Activated CD4-positive, alpha-beta T cell treated with anti-CD3 and anti-CD28 coated beads, Interleukin-10, Interleukin-2, amounts not matched to agents 100 ng/mL and 50 ng/mL, durations not matched to agents 16 hours and 8 hours (primary cell): ENCODE measurements at places on chromosomes 1 and 21.

DNA sequence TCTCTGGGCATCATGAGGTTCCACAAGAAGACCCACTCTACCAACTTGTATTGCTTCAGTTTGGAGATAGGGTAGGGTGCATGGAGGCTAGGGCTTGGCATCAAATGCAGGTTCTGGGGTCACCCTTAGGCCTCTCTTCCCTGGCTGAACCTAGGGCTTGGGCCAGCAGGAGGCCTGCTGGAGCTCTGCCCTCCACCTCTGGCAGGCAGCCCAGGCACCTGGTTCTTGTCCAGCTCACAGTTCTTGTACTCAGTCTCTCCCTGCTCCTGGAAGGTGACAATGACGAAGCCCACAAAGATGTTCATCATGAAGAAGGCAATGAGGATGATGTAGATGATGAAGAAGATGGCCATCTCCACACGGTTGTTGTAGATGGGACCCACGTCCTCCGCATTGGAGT lies 37.5 kb upstream of the KIF21B start:
- no peak for DNase-seq

DNA sequence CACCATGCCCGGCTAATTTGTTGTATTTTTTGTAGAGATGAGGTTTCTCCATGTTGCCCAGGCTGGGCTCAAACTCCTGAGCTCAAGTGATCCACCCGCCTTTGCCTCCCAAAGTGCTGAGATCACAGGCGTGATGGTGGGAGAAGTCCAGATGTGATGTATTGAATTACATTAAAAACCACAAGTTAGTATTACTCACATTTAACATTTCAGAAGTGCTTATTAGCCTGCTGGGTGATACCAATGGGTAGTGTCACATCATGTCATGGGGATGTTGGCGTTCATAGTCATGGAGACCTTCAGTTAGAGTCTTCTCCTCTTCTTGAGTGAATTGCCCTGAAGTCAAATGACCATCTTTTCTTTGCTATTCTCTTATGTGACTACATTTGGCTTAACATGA lies 63.6 kb upstream of the VAMP3 start:
- DNase-seq = no peak

DNA sequence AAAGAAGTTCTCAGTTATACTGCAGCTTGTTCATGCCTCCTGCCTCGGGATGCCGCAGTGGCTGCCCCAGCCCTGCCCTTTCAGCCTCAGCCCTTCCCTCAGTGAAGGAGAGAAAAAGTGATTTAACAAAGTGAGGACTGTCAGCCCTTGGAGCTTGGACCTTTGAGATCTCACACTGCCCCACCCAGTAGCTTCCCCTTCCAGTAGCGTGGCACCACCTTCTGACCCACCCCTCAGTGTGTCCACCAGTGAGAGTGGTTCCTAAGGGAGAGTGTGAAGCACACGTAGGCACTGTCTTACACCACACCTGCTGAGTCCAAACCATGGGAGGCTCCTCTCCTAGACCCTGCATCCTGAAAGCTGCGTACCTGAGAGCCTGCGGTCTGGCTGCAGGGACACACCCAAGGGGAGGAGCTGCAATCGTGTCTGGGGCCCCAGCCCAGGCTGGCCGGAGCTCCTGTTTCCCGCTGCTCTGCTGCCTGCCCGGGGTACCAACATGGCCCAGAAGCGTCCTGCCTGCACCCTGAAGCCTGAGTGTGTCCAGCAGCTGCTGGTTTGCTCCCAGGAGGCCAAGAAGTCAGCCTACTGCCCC lies at the start of gene CDA:
CDA (plus strand) TSS at position 464 of the 592 bp plus-strand sequence; CDS start at position 497, 33 bp downstream.
- DNase-seq = no peak

DNA sequence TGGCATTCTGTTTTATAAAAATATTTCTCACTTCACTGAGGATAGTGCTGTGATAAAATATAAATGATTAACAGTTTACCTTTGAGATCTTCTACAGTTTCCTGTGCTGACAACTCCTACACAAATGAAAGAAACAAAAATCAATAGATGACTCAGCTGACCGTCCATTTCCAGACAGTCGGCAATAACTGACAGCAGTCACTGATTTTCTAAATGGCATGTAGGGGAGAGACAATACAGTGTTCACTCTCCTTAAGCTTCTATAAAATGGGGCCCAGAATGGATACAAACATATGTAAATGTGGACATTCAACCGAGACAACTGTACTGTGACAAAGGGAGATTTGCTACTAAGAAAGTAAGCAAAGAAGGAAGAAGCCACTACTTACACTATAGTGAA lies 34.3 kb downstream of the PCNX2 start:
- DNase-seq = peak; percentile 69

DNA sequence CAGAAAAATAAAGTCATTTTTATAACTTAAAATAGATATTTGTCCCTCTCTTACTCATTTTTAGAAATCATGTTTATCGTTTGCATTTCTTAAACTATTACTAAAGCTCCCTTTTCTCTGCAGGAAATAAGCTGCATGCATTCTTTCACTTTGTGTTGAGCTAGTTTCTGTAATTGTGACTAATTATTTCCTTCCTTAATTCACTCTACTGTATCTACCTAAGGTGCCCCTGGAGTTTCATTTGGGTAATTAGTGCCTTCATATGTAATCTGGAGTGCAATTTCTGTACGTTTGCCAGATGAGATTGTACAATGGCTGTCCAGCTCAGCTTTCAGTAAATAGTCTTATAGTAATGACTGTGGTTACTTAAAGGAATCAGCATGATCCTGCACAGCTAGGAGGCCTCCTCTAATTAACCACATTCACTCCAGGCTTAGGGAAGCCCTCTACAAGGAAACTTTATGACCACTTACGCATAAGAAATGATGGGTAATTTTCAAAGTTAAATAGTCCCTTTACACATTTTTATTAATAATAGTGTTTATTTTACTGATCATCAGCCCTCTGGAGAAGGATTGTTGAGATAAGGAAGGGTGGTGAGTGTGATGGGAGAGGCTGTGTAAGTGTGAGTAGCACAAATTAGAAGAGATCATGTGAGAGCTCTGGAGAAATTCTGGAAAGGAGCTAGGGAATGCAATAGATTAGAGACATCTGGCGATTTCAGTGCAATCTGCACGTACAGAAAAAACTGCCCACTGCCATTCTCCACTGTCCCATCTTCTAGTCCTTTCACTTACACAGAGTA lies 86.8 kb downstream of the LRRC8C start:
- peak; percentile 92 for DNase-seq

DNA sequence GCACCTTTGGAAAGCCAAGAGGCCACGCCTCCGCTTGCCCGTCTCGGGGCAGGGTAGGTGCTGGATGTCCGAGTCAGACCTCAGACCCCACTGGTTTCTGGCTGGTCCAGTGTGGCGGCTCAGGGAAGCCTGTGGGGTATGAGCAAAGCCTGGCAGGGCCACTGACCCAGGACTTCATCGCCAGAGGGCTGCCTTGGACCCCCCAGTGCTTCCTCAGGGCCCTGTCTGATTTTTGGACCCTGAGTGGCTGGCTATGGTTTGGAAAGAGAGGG lies 20.4 kb downstream of the LHX4 start:
- no peak for DNase-seq

DNA sequence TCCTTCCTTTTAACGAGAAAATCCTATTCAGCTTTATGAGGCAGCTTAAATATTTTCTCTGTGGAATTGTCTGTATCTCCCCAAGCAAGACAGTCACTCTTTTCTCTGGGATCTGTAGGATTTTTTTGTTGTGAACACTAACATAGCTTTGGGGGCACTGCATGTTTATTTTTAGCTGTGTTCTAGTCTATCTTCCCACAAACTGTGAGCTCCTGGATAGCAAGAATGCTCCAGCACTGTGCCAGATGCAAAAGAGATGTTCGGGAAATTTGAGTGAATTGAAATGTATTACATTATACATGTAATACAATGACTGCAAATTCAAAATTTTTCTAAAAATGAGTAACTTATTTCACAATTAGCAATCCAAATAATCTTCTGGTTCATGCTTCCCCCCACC lies 282.2 kb downstream of the PLPP3 start:
- DNase-seq = no peak

DNA sequence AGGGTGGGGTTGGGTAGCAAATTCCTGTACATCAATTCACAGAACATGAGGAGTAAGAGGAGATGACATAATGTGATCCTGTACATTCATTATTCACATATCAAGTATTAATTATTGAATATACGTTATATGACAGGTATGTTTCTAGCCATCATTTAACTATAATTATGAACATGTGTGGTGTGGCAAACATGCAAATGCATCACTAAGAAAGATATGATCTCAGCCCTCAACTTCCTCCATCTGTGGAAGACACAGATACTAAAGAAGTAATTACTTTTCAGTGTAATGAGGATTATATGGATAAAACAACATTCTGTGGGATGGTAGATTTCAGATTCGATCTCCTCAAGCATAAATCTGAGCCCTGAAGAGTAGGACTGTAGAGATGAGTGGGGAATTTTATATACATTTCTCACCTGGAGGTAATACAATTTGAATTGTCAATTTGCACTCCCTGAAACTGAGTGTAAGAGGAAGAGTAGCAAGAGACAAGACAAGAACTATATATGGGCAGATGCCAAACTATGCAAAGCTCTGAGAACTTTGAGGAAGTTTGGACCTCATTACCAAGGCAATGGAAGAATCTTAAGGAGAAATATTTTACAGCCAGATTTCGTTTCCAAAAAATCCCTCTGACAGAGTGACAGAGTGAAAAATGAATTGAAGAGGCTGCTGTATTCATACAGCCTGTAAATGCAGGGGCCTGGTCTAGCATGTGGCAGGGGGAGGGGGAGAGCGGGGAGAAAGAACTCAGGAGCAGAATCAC lies 275.5 kb downstream of the TPR start:
- DNase-seq = no peak

GRCh38 chr21:45547545-45547900 lies 5.3 kb upstream of the SLC19A1 start:
- no peak for DNase-seq

GRCh38 chr21:17441370-17441769 lies 71.5 kb upstream of the CXADR start:
- no peak for DNase-seq

DNA sequence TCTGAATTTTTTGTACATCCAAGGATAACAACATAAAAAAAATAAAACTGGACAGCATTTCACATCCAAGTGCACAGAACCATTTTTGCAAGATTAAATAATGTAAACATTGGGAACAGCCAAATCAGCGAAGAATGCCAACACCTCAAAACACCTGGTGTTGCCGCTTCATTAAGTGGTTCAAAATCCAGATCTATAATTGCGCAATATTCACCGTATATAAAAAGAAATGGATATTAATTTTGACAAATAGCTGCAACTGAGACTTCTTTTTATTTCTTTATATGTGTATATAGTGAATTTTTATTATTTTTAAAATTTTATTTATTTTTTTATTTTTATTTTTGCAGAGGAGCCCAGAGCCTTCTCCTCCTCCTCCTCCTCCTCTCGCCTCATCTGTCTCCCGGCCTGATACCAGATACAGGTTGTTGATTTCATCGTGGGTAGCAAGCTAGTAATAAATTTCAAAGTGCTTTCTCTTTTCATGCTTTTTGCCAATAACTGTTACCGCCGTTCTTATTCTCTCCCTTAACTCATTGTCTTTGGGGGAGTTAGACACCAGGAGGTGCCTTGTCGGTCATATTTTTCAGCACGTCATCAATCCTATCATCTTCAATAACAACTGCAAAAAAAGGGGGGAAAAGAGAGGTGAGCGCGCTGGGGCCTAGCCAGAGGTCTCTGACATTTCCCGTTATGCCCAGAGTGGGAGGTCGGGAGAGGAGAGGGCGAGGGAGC lies 2.7 kb downstream of the CAMK2N1 start:
- DNase-seq = no peak

- no peak for DNase-seq
Observed at GRCh38 chr1:159554696-159555095, 18.9 kb upstream of the OR10J5 start.

DNA sequence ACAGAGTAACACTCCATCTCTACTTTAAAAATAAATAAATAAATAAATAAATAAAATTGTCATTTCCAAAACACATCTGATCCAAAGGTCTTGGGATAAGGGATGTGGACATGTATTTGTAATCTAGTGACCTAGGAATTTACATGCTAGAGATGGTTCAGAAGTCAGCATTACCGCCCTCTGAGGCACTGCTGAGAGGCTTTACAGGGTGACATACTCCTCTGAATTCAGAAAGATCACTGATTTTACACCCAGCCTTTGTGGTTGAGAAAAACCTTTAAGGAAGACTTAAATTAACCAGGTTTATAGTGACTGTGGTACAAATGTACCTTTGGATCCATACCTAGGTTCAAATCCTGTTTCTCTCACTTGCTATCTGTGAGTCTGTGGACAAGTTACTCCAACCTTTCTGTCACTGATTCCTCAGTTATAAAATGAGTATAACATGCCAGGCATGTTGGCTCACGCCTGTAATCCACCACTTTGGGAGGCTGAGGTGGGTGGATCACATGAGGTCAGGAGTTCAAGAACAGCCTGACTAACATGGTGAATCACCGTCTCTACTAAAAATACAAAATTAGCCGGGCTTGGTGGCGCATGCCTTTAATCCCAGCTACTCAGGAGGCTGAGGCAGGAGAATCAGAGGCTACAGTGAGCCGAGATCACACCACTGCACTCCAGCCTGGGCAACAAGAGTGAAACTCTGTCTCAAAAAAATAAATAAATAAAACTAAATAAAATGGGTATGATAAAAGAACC lies 20.1 kb downstream of the OSBPL9 start:
- no peak for DNase-seq

DNA sequence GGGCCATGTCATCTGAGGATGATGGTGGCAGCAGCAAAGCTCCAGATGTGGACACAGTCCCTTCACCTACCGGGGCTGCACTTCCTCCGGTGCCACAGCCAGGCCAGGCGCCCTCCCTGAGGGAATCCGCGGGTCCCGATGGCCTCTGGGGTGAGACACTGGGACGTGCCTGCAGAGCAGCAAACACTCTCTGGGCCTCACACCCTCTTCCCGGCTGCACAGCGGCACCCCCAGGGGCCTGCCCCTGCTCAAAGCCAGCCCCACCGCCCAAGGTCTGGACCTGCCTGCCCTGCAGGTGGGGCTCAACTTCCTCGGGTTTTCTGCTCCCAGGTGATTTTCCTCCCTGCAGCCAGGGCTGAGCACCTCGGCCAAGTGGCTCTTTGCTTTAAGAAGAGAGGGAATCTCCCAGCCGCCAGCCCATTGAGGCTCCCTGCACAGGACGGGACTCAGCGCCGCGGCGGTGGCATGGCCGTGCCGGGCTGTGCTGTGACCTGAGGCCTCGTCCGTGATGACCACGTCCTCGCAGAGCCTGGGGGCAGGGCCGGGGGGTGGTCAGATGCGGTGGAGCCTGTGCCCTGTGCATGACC lies 21.3 kb upstream of the COL18A1 start:
- DNase-seq = no peak

- peak; percentile 67 for DNase-seq
Observed at GRCh38 chr1:109248797-109249629, at the start of gene CELSR2. Gene CELSR2 (plus strand): TSS chr1:109249539. CDS start chr1:109250080, 541 bp downstream.

- no peak for DNase-seq
Observed at GRCh38 chr1:213947200-213947801, 40.5 kb upstream of the PROX1 start.

DNA sequence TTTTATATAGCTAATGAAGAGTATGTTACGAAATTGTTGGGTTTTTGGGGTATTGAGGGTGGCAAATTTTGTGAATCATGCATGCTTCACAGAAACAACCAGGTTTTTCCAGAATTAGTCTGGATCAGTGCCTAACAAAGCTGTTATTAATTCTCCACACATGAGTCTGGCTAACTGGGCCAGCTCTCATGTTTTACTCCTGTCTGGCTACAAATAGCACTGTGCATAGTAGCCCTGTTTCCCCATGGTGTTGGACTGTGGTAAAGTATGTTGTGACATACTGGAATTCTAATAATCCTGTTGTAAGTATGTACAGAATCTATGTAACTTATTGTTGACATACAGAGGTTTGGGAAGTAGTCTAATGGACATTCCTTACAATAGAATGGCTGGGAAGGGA lies 35.8 kb downstream of the S100B start:
- no peak for DNase-seq

GRCh38 chr1:215669806-215670491 lies 102.8 kb downstream of the KCTD3 start:
- DNase-seq = no peak
